Activated gamma-delta T cell treated with anti-CD3 and anti-CD28 coated beads, Interleukin-2, amount 50 U/mL, for 16 hours (primary cell): ENCODE measurements at places on chromosomes 2 and 18.

- no peak for DNase-seq
Observed at GRCh38 chr2:132404056-132404455, 12.5 kb upstream of the GPR39 start.

- no peak for DNase-seq
Observed at GRCh38 chr18:33560686-33561370, 17.2 kb upstream of the ASXL3 start.

DNA sequence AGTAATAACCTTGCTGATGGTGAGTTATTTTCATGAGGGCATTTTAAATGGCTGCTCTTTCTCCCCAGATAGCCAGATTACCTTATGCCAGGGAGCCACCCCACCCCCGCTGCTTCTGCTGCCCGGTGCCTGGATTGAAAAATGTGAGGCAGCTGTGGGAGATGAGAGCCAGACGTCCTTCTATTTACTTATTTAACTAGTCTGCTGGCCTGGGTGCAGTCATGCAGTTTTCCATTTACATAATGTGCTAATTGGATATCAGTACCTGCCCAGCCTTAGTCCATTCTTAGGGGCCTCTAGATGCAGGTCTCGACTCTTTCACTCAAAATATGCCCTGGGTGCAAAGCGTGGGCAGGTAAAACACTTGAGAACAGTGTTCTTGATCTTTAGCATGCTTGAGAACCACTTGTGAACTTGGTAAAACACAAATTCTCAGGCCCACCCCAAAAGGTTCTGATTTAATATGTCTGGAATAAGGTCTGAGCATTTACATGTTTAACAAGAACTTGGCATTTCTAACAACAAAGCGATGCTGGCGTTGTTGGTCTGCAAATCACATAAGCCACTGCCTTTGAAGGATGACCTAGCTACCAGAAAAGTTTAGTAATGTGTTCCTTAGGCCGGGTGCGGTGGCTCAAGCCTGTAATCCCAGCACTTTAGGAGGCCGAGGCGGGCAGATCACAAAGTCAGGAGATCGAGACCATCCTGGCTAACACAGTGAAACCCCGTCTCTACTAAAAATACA is 154.3 kb downstream of the NRP2 start:
- no peak for DNase-seq

DNA sequence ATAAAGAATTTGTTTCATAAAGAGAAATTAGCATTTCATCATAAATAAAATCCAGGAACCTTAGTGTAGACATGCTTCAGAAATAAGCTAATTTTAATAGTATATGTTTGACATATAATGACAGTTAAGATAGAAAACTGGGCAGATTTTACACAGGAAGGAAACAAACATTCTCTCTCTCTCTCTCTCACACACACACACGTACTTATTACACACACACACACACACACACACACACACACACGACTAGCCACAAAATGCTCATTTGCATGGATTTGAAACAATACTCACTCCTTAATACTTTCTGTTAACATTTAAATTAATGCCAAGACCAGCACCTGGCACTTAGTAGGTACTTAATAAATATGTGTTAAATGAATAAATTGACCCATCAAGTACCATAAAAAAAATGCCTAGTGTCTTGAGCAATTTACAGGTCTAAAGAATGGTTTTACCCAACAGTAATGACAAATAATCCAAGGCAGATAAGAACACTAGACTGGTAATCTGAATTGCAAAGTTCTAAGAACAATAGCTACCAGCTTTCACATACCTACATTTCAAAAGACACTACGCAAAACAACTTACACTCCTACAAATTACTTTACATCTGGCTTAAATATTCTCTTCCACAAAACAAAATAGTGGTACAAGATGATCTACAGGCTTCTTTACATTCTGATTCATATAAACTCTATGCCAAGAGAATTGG is 2.9 kb upstream of the GALNT3 start:
- no peak for DNase-seq

- DNase-seq = peak; percentile 38
Observed at GRCh38 chr2:85750587-85751575, 2.9 kb upstream of the ATOH8 start.

- no peak for DNase-seq
Observed at GRCh38 chr18:68861365-68861764, 63.5 kb downstream of the CCDC102B start.
